Esophagus mucosa (tissue), 1 donor: ENCODE measurements at places on chromosomes 3 and 15. TPM values are rescaled to one million over a fixed set of nuclear protein-coding genes. Genes with fewer than 3 reads are reported as not detected.

ACKR2 gene
- 1.1 TPM for total RNA-seq

DNA sequence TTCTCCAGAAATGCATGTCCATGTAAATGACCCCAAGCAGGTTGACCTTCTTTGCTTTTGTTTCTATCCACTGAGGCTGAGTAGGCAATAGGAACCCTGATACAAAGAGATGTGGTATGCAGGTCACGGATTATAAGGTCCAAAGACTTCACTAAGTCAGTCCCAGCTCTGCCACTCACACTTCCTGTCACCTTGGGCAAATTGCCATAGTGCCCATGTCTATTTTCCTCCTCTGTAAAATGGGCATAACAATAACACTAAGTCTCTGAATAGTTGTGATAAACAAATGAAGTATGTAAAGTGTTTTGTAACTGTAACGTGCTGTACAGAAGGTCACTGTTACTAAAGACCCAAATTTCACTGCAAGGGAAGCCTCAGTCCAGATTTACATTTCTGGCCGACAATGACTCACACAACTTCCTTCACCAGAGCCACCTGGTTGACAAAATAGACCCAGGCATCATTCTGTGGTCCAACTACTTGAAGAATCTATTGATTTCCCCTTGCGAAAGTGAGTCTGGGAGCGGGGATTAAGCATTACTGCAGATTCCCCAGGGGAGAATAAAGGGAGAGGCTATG lies 175.4 kb upstream of the LPP start:
- ATAC-seq, result peak; percentile 22

PLA2G4D gene
- total RNA-seq, result 1.5 TPM

- ATAC-seq, result peak; percentile 100
Measured at GRCh38 chr3:182058488-182058887, 346.8 kb downstream of the SOX2 start.

GRCh38 chr3:152222327-152222726 lies 46.4 kb upstream of the MBNL1 start:
- ATAC-seq, result no peak
